ENCODE measurements at places on chromosomes 7 and 10. TPM values are rescaled to one million over a fixed set of nuclear protein-coding genes. Genes with fewer than 3 reads are reported as not detected.
A peak's percentile ranks its signal among the peaks of the same experiment; 100 is the strongest.

The VWA2 gene
- total RNA-seq, result 0.77 TPM

The LBX1 gene
- total RNA-seq, result 0.15 TPM

The HOXA5 gene
- 3.9 TPM for total RNA-seq

The CYP3A7 gene
- not detected for total RNA-seq

The IFIT1B gene
- total RNA-seq, result not detected

The HHEX gene
- 10.1 TPM for total RNA-seq

The PTN gene
- 0.13 TPM for total RNA-seq

DNA sequence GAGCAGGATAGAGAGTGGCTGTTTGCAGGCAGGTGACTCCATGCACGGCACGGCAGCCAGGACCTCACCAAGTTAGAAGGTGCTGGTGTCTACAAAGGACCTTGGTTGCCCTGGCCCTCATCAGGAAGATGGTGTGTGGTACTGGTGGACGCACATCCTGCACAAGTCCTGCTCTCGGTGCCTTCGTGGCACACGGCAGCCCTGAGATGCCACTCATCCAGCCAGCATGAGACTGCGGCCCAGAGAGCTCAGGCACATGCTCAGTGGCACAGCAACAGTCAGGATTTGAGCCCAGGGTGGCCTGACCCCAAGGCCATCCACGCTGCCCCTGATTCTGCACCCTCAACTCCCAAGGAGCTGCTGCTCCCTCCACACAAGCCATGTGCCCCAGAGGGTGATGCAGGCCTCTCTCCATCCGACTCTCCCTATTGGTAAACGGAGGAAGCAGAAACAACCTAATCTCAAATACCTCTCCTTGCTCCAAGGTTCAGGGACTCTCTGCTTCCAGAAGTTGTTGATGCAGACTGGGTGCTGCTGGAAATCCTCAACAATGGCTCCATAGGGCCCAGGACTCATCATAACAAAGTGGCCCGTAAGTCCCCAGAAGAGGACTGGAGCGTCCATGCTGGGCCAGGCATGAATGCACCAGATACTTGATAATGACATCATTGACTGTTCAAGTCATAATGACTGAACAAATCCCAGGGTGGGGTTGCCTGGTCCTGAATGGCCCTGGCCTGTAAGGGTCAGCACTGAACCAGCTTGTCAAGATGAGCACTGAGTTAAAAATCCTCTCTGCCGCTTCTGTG is 93.6 kb downstream of the ARHGAP22 start:
- DNase-seq, result no peak

- no peak for DNase-seq
These were observed 154.5 kb downstream of the WDR37 start for GRCh38 chr10:1210667-1211066.

- no peak for DNase-seq
These were observed 156.3 kb downstream of the PTPRN2 start for GRCh38 chr7:158431055-158431940.

- peak; percentile 20 for DNase-seq
These were observed 145.2 kb downstream of the ST7 start for GRCh38 chr7:117098457-117098856.

DNA sequence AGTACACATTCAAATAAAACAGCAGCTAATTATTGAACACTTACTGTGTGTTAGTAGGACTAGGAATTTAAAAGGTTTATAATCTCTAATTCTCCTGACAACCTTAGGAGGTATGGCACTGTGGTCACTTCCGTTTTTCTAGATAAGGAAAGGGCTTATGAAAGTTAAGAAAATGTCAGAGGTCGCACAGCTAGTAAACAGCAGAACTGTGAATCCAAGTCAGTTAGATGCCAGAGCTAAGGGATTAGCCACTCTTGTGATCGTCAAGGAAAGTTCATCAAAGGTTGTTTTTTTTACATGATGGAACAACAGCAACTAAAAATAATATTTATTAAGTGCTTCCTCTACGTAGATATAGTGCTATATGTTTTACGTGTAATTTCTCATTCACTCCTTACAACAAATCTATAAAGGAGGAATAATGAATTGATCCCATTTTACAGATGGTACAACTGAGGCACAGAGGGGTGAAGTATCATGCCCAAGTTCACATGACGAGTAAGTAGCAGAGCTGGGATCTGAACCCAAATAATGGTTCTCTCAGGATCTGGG is 84.9 kb downstream of the NAMPT start:
- DNase-seq, result no peak

DNA sequence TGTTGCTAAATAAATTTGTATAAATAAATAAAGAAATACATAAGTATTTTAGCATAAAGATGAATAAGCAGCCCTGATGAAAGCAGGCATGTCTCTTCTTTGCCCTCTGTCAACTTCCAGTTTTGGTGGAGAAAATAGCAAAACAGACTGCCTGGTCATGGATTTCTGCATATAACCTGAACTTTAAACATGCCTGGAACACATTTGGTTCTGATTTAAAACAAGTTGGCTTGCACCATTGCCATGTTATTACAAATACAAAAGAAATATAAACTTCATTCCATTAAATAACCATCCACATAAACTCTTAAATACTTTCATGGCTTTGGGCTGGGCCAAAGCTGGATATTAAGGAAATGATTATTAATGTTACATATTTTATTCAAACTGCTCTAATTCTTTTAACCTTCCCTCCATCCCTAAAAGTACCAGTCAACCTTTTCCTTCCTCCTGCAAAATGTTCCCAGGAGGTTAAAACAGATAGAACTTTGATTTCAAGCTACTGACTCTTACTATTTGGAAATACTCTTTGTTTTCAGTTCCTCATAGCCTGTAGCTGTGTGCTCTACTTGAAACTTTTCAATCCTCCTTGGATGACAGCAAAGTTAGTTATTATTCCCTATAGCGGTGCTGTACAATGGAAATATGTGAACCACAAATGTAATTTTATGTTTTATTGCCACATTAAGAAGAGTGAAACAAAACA is 96.3 kb downstream of the BICC1 start:
- DNase-seq, result no peak

DNA sequence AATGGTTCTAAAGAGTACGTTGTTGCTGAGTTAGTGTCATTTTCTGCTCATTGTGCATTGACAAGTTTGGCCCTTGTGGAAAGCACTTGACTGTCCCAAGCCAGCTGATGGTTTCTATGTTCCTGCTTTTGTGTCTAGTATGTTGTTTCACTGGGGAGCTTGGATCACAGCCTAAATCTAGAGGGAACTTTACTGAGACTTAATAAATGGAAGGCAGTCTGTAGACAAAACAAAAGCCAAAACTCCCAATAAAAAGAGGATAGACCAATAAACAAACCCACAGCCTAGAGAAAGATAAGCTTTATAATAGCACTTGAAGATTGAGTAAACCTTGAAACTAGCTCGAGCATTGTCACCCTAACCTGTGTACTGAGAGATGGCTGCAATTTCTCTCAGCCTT is 196.8 kb downstream of the ADRA2A start:
- no peak for DNase-seq

- DNase-seq, result no peak
These were observed 7.6 kb downstream of the TCF7L2 start for GRCh38 chr10:112957640-112958092.

GRCh38 chr7:70347463-70348254 is 749.4 kb downstream of the AUTS2 start:
- no peak for DNase-seq

DNA sequence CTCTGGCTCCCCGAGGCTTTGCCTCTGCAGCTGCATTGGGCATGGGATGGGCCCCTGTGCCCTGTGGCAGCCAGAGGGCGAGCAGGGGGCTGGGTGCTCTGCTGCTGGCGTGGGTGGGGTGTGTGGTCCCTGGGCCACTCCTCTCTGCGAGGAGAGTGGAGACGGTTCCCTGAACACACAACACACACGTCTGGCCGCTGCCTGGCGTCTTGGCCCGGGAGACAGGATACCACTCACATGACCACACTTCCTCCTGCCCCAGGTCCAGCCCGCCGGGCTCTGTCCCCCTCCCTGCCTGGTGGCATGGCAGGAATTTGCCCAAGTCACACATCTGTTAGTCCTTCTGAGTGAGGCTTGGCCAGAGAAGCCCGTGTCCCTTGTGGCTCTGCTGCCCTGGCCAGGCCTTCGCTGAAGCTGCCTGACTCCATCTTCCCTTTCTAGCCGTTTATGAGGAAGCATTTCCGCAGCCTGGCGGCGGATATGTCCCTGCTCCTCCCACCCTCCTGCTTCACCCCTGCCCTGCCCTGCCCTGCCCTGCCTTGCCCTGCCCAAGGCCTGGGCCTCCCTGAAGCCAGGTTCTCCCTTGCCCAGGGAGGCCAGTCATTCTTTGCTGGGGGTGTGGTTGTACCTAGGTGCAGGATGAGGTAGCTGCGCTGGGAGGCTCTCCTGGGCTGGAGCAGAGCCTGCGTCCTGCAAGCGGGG is 3.0 kb downstream of the BRI3 start:
- DNase-seq, result no peak

GRCh38 chr7:110831419-110831818 is 259.5 kb upstream of the LRRN3 start:
- DNase-seq, result no peak

GRCh38 chr10:47152861-47153349 is 147.1 kb upstream of the GDF10 start:
- DNase-seq, result no peak

GRCh38 chr10:58743466-58744115 is 230.9 kb downstream of the BICC1 start:
- DNase-seq, result no peak

GRCh38 chr10:99916776-99917175 is 93.0 kb downstream of the DNMBP start:
- DNase-seq, result no peak

DNA sequence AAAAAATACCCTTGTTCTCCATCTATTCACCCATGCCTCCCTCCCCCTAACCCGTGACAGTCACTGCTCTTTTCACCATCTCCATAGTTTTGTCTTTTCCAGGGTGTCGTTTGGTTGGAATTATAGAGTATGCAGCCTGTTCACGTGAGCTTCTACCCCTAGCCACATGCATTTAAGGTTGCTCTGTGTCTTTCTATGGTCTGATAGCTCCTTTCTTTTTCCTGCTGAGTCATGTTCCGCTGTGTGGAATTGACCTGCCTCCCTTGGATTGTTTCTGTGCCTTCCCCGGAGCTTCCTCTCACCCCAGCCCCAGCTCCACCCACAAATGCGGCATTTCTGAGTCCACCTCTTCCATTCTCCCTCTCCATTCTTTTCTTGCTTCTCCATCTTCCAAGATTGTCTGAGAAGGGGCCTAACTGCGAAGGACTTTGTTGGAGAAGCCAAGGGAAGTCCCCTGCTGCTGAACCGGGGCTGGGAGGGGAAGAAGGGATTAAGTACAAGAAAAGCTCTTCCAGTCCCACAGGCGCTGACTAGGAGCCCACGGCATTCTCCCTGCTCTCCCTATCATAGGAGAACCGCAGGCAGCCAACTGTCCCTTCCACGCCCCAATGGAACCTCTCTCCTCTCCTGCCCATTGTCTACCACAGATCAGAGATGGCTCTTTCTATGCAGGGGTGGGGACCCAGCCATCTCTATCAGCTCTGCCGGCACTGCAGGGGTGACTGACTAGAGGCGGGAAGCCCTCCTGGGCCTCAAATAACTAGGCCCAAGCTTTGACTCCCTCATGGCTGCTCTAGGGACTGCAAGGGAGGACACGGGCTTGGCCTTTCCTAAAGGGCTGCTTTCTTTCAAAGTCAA is 87.5 kb upstream of the ANLN start:
- no peak for DNase-seq

DNA sequence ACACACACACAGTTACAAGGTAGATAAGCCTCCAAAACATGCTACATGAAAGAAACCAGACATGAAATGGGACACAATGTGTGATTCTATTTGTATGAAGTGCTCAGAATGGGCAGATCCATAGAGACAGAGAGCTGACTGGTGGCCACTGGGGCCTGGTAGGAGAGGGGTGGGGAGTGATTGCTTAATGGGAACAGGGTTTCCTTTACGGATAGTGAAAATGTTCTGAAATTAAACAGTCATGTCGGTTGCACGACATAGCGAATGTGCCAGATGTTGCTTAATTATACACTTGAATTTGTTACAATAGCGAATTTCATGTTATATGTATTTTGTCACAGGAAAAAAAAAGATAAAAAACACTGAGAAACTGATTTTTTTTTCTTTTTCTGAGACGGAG is 122.3 kb downstream of the SPDYE5 start:
- DNase-seq, result no peak

- DNase-seq, result no peak
These were observed 26.3 kb upstream of the COL1A2 start for GRCh38 chr7:94368371-94368791.

GRCh38 chr10:99938563-99938962 is 71.2 kb downstream of the DNMBP start:
- DNase-seq, result no peak
